Activated T-helper 2 cell treated with anti-CD3 and anti-CD28 coated beads, Interferon-gamma antibody, Interleukin-2, Interleukin-4, amounts not matched to agents 10 μg/mL and 5 μg/mL and 100 μg/mL, durations not matched to agents 14 hours and 24 hours and 36 hours (primary cell): ENCODE measurements at places on chromosomes 7 and 10. TPM values are rescaled to one million over a fixed set of nuclear protein-coding genes. Genes with fewer than 3 reads are reported as not detected.

CHRM2 gene
- total RNA-seq: not detected in 2 replicates

OIT3 gene
- not detected in 2 replicates for total RNA-seq

ACHE gene
- 0.09 and 0.21 TPM in 2 replicates for total RNA-seq

ASAH2 gene
- 1.7 TPM in 2 replicates for total RNA-seq

C7orf25 gene
- 4.4 TPM in 2 replicates for total RNA-seq

ZNF853 gene
- 0.23 TPM in 2 replicates for total RNA-seq

SLC16A9 gene
- 1.9 and 2.1 TPM in 2 replicates for total RNA-seq

NKX1-2 gene
- not detected in 2 replicates for total RNA-seq

INMT gene
- total RNA-seq: not detected in 2 replicates

SDK1 gene
- total RNA-seq: 0.48 and 1.2 TPM in 2 replicates

DNA sequence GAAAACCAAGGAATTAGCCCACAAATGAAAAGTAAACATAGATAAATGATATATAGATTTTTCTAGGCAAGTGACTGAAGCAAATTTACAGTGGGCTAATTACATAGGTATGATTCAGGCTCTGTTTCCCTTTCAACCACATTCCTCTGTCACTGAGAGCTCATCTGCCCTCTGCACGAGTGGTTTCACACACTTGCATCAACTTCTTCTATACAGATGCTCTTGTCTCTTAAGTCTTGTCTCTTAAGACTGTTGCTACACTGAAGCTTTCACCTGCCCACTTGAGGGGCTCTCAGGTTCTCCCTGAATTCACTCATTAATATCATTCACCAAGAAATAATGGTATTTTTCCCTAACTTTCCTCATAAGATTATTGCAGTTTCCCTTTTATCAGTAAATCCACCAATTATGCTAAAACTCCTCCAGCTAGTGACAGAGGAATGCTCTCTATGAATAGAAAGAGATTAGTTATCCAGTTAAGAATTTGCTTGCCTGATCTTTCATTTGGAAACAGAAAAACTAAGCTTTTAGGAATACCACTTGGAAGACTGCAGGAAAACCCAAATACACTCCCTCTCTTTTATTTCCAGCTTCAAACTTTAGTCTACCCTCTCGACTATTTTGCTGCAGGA is 95.7 kb downstream of the ELAPOR2 start:
- no peak for DNase-seq

GRCh38 chr10:62503872-62504271 is 129.7 kb downstream of the ZNF365 start:
- no peak for DNase-seq

GRCh38 chr7:110043519-110043918 is 1047.4 kb upstream of the LRRN3 start:
- no peak for DNase-seq

DNA sequence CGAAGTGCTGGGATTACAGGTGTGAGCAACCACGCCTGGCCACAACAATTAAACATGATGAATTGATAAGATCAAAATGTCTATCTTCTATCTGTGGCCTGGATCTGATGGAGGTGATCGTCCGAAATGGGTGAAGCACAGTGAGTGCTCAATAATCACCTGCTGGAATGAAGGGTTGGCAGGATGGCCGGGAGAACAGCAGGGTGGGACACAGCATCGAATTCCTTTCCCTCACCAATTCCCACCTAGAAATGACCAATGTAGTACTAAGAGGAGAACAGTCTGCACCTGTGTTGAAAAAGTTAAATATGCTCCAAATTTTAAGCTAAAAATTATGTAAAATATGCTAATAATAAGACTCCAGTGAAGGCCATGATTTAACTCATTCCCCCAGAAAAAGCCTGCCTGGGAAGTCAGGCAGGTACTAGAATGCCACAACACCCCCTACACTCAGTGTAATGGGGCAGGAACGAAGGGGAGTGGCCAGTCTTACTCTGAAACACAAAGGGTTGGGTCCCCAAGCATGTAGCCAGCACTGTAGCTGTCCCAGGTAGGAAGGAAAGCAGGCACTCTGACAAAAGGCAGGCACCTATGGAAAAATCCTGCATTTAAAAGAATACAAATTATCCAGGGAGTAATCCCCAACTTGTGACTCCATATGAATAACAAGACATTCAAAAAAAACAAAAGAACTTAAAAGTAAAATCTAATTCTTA is 110.3 kb downstream of the VPS41 start:
- DNase-seq: no peak

DNA sequence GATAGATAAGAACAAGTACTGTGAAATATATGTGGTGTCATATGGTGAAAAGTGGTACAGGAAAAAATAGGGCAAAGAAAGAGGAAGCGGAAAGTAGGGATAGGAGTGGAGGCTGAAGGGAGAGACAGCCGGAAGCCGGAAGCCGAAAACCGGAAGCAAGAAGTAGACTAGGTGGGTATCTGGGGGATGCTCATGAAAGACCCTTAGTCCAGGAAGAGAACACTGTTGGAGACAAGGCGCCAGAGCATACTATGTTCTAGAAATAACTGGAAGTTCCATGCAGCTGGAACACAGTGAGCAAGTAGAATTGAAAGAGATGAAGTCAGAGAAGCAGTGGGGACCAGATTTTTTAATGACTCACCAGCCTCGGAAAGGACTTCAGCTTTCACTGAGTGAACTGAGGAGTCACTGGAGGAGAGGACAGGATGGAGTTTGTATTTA is 22.5 kb downstream of the ST8SIA6 start:
- DNase-seq: no peak

DNA sequence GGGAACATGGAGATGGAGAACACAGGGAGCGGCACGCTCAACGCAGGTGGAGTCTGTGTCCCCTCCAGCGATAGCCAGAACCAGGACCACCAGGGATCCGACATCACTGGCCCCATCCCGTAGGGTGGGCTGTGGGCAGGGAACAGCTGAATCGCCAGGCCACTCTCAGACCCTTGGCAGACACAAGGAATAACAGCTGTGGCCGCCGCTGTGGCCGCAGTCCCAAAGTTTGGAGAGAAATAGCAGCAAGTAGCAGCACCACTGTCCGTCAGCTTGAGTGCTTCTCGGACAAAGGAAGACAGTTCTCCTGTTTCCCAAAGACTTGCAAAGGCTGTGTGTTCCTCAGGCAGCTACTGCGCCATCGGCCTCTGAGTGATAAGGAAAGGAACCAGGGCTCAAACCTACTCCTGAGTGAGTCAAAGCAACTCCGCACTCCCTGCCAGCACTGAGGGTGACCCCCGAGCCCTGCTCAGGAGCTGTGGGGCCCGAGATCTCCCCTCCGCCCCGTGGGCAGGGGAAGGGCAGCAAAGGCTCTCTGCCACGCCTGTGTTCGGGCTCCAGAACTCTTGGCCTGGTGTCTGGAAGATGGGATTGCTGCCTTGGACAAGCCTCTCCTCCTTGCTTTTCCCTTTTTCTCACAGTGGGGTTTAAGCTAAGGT is 82.3 kb upstream of the FAM20C start:
- no peak for DNase-seq

DNA sequence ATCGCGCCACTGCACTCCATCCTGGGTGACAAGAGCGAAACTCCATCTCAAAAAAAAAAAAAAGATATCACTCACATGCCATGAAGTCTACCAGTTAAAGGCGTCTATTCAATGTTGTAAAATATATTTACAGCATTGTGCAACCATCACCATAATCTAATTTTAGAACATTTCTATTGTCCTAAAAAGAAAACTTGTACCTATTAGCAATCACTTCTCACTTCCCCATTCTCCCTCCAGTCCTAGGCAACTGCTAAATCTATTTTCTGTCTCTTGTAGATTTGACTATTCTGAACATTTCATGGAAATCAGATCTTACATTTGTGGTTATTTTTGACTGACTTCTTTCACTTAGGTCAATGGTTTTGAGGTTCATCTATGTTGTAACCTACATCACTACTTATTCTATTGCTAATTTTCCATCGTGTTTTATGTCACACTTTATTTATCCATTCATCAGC is 25.2 kb upstream of the OTUD1 start:
- no peak for DNase-seq

DNA sequence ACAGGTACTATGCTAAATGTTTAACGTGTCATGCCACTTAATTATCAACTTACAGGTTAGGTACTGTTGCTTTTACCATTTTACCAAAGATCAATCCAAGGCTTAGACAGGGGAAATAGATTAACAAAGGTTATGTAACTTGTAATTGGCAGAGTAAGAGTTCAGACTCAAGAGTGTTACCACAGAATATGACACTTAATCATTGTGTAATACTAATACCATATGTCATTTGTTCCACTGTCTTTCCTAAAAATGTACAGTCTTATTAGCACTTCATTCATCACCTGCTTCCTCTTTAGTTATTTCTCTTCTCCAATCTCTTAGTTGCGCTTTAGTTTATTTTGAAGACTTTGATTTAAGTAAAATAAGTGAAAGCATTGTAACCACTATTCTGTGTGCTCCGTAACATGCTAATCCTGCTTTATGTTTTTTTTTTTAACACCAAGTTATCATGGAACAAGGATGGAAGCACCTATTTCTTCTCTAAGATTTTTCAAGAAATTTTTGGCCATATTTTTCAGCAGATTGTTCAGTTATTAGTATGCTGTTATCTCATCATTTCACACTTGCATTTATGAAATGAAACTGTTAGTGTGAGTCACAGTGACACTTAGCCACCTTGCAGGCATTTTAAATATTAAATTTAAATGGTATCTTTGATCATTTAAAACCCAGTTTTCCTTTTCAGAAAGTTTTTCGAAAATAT is 197.3 kb downstream of the PHF14 start:
- DNase-seq: no peak

- DNase-seq: no peak
Measured at GRCh38 chr7:81682873-81683272, 87.0 kb downstream of the HGF start.

DNA sequence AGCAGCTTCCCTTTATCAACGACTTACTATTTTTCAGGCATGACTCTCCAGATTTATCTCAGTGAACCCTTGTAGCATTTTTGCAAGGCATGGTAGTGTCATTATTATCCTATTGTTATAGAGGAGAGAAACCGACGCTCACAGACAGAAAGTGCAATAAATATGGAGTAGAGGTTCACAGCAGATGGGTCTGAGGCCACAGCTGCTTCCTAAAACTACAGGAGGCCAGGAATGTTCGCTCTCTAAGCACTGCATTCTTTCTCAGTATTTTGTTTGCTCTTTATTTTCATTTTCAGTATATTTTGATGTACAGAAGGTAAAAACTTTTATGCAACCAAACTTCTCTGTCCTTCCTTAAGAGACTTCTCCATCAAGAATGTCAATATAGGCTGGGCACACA is 4.5 kb upstream of the AEBP1 start:
- no peak for DNase-seq

GRCh38 chr10:33336582-33337325 is 2.3 kb upstream of the NRP1 start:
- DNase-seq: no peak

DNA sequence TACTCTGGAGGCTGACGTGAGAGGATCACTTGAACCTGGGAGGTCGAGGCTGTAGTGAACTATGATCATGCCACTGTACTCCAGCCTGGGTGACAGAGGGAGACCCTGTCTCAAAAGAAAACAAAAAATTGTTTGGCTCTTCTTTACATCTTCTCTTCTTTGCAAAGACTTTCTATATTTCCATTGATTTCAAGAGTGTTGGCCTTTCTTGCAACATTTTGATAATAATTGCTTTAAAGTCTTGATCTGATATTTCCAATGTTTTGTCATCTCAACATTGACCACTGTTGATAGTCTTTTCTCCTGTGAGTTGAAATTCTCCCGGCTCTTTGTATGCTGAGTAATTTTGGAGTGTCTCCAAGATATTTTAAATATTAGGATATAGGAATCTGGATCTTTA is 17.8 kb upstream of the CLDN4 start:
- DNase-seq: no peak

- DNase-seq: no peak
Measured at GRCh38 chr10:71394926-71395562, 1.7 kb upstream of the CDH23 start.

DNA sequence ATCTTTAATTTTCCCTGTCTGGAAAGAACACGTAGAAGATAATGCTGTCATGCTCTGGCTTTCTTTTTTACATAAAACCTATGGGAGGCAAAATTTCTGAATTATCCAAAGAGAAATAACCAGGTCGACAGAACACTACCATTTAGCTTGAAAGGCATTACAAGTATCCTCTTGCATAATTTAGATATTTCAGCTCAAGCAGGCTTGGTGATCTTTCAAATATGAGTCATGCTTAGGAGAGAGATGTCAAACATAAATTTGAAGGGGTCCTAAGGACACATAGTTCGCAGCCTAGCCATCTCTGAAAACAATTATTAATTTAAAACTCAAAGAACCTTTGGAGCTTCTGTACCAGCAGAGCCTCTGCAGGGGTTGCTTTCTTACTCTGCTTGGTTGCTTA is 100.9 kb downstream of the FAS start:
- DNase-seq: no peak

DNA sequence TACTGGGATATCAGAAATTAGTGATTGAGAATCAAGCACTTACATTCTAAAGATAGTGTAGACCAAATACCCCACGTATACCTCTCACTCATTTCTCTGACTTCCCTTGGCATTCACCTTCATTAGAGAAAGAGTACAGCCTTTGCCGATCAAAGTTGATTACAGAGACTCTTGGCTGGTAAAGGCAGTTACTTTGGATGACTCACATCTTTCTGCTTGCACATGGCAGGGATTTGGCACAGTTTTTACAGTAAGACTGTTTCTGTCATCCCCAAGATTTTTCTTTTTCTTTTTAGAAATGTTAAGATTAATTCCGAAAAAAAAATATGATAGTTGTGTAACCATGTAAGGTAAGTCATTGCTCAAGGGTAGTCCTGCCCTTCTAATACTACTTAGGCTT is 143.0 kb downstream of the TSPAN12 start:
- no peak for DNase-seq

- DNase-seq: no peak
Measured at GRCh38 chr7:70456719-70457118, 675.2 kb upstream of the GALNT17 start.

GRCh38 chr7:39051707-39052106 is 74.0 kb downstream of the POU6F2 start:
- DNase-seq: no peak

- no peak for DNase-seq
Measured at GRCh38 chr10:119031496-119032059, 2.1 kb downstream of the NANOS1 start.

DNA sequence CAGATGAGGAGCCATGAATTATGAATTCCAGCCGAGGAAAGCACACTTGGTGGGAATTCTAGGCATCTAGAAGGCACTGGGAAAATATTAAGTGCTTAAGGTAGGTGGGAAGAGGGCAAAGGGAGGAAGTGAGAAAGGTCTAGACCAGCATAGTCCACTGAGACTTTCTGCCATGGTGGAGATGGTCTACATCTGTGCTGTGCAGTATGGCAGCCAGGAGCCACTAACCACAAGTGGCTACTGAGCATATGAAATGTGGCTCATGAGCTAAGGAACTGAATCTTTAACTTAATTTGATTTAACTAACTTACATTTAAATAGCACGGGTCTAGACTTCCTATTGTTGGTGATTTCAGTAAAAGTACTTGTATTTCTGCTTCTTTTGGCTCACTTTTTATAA is 82.5 kb upstream of the SEM1 start:
- DNase-seq: no peak

DNA sequence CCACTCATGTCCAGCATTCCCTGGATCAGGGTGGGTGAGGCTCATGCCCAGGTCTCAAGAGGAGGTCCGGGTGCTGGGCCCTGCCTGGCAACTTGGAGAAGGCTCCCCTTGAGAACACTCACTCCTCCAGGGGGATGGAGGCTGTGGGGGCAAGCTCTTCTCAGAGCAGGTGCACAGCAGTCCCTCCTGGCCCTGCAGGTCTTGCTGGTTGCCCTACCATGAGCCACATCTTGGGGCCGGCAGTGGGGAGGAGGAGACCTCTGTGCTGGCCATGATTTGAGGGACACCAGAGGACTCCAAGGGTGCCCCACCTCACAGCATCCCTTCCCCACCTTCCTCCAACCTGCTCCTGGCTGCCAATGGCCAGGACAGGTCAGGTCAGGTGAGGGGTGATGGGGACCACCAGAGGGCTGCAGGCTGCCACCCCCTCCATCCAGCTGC is 87.4 kb upstream of the RET start:
- DNase-seq: peak; percentile 5
